CD4-positive, alpha-beta T cell treated with Interleukin-12 subunit alpha and Interleukin-12 subunit beta, for 1 hour (primary cell): ENCODE measurements at places on chromosomes 6 and 20.
A peak's percentile ranks its signal among the peaks of the same experiment; 100 is the strongest.

- DNase-seq: no peak
Observed at GRCh38 chr6:89690944-89691324, 52.4 kb upstream of the LYRM2 start.

GRCh38 chr6:31004794-31005193, 5.5 kb upstream of the MUC22 start:
- no peak for DNase-seq

DNA sequence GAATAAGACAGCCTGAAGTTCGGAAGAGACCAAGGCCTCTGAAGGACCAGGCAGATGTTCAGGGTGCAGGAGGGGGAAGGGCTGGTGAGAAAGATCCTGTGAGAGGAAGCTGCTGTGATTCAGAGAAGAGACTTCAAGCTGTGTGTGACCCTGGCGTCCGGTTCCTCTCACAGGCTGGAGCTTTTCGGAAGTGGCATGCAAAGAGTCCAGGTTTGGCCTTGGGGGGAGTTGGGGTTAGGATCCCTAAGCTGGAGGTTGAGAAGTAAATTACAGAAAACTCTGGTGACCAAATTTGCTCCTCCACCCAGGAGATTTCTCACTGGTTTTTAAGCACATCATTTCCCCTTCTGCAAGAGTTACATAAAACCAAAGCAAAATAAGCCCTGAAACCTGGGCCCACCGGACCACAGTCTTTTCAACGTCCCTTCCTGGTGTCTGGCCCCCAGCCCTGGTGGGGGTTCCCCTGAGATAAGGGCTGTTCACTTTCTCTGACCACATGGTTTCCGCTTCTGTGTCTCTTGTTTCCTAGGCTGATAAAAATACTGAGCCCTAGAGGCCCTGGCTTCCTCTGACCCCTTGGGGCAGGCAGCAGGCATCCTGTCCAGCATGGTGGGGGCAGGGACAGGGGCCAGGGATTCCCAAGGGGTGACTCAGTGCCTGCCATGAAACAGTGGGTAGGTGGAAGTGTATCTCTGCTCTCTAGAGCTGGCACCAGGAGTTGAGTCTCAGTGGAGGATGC, 12.0 kb upstream of the LTA start:
- DNase-seq: peak; percentile 62

DNA sequence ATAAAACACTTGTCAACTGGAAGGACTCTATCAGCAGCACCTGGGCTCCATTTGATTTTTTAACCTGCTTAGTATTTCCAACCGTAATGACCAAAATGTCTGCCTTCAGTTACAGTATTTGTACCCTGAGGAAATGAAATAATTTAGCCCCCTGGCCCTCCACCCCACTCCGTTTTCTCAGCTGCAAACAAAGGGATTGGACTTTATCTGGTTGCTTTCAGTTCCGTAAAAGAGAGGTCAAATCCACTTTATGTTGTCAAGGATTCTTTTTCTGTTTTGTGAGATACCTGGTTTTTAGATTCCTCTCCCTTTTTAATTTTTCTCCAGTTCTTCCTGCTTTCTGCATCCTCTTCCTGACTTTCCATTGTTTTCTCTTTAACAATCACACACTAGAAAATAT, 64.4 kb upstream of the BMP2 start:
- DNase-seq: no peak

DNA sequence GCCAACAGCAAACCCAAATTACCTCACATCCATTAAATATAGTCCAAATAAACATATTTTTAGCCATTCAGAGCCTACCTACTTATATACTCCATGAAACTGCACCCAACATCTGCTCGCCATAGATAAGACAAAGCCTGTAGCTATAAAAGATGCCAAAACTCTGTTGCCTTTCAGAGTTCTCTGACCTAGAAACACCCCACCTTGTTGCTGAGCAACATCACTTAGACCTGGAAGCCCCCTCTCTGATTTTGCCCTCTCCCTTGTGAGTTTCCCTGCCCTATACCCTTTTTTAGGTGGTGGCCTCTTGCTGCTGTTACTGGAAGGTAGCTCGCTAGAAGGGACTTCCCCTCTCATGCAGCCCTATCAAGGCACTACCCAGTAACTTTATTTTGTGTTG, 27.7 kb upstream of the FBXL4 start:
- DNase-seq: no peak

DNA sequence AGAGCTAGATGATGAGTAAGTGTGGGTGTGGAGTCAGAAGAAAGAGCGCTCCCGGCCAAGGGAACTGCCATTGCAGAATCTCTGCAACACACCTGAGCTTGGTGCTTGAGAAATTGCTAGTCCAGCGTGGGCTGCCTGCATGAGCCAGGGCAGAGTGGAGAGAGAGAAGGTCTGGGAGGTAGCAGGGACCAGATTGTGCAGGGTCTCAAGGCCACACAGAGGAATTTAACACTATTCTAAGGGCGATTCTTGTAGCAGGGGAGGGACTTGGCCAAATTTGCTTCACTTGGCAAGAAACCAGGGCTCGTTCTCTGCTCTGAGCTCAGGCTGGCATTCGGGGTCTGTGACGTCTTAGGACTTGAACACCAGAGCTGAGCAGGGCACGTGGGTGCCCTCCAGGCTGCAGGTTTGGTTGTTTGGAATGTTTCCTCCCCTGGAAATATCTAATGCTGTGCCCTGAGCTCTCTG, 53.5 kb downstream of the BCAS4 start:
- no peak for DNase-seq

DNA sequence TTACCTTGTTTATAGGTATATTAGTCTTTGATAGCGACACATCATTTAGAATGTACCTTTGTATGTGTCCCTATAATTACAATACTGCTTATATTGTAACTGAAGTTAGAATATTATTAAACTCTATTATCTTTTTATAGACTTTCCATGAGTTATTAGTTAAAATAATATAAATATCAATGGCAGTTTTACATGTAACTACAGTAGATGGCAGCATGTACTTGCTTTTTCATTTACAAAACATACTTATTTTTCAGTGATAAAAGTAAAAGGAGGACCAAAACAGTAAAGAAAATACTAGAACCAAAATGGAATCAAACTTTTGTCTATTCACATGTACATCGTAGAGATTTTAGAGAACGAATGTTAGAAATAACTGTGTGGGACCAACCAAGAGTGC, 364.3 kb downstream of the RIMS1 start:
- no peak for DNase-seq

- no peak for DNase-seq
Observed at GRCh38 chr20:48425321-48425720, 402.5 kb downstream of the PREX1 start.

DNA sequence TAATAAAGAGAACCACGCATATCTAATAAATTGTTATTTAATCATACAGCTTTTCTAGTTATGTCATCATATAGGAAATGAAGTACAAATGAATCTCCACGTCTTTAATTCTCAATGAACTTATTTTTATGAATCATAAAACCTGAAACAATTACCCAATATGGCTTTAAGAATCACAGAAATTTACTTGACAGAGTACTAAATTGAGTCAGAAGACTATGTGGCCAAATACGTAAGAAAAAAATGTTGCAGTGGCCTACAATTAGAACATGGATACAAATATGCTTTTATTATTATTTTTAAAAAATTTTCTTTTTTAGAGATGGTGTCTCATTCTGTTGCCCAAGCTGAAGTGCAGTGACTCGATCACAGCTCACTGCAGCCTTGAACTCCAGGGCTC, 584.7 kb upstream of the SLC35B3 start:
- no peak for DNase-seq

GRCh38 chr6:122422614-122423267, 23.3 kb downstream of the HSF2 start:
- DNase-seq: no peak

DNA sequence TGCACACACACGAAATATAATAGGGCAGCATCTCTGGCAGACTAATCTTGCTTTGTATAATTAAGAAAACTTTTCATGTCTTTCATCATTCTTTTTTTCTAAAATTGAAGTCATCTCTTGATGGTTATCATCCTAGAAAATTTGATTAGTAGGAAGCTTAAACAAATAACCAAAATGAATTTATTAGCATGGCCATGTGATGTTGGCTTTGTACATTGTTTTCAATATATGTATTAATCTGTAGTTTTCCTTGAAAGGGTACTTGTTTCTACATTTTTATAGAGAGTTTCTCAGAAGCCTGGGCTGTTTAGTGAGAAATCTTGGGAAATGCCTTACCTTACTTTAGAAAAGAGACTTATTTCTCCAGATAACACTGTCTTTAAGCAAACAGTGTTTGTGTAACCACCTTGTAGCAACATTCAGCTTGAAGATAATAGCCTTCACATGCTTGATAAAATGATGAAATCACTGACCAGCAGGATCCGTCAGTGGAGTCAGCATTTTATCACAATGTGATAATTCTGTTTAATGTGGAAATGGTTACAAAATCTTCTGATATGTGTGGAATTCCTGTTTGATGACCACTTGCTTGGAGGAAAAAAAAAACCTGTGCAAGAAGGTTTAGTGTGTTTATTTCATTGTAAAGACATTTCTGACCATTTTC, 147.8 kb downstream of the MACROD2 start:
- DNase-seq: no peak

DNA sequence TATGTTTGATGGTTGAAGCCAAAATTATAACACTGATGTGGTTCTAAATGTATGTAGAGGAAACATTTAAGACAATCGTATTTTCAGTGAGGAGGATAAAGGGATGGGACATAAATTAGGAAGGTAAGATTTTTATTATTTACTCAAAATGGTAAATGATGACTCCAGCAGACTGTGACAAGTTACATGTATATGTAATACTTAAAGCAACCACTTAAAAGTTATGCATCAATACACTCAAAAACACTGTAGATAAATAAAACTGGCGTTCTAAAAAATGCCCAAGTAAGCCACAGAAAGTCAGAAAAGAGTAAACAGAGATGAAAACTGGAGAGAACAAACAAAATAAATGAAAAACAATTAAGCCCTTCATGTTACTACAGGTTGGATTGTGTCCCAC, 18.7 kb downstream of the HLA-DMB start:
- no peak for DNase-seq

- no peak for DNase-seq
Observed at GRCh38 chr6:42230345-42231321, 13.0 kb upstream of the MRPS10 start.

- no peak for DNase-seq
Observed at GRCh38 chr6:154506582-154506981, 3.9 kb downstream of the CNKSR3 start.

- DNase-seq: no peak
Observed at GRCh38 chr6:122709922-122710512, 69.5 kb upstream of the FABP7 start.

GRCh38 chr20:61205769-61206168, 46.3 kb upstream of the CDH4 start:
- no peak for DNase-seq

DNA sequence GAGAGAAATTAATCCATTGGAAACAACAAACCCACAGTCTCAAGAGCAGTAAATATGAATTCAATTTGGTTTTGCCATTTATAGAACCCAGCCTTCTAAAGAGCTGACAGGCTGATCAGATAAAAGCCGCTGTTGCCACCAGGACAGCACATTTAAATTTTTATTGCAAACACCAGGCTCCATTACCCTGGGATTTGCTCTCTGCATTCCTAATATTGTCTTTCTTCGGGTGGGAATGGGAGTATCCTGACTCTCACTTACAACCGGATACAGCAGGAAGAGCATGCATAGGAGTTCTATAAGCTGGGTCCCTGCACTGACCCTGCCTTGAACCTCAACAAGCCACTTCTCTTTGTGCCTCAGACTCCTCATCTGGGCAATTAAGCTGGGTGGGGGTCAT, 142.9 kb downstream of the LRFN2 start:
- no peak for DNase-seq

DNA sequence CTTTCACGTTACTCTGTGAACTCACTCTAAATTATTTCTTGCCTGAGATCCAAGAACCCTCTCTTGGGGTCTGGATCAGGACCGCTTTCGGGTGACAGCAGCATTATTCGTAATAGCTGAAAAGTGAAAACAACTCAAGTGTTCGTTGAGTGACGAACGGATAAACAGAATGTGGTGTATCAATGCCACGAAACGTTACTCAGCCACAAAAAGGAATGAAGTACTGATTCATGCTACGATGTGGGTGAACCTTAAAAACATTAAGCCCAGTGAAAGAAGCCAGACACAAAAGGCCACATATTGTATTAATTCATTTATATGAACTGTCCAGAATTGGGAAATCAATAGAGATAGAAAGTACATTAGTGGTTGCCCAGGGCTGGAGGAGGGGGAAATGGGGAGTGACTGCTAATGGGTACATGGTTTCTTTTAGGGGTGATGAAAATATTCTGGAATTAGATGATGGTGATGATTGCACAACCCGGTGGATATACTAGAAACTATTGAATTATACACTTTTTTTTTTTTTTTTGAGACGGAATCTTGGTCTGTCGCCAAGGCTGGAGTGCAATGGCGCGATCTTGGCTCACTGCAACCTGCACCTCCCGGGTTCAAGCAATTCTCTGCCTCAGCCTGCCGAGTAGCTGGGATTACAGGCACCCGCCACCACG, 8.4 kb downstream of the PTGIS start:
- no peak for DNase-seq

- DNase-seq: no peak
Observed at GRCh38 chr20:36613974-36614373, 8.4 kb downstream of the RAB5IF start.

GRCh38 chr20:23366384-23366783, 4.4 kb downstream of the GZF1 start:
- DNase-seq: peak; percentile 34
